Ammon's horn (tissue), 1 donor: ENCODE measurements at places on chromosomes 13 and 19.
A peak's percentile ranks its signal among the peaks of the same experiment; 100 is the strongest.

GRCh38 chr13:110836605-110836903, 78.3 kb downstream of the ANKRD10 start:
- DNase-seq: no peak

- DNase-seq: no peak
Measured at GRCh38 chr19:31538879-31539278, 189.6 kb upstream of the TSHZ3 start.

DNA sequence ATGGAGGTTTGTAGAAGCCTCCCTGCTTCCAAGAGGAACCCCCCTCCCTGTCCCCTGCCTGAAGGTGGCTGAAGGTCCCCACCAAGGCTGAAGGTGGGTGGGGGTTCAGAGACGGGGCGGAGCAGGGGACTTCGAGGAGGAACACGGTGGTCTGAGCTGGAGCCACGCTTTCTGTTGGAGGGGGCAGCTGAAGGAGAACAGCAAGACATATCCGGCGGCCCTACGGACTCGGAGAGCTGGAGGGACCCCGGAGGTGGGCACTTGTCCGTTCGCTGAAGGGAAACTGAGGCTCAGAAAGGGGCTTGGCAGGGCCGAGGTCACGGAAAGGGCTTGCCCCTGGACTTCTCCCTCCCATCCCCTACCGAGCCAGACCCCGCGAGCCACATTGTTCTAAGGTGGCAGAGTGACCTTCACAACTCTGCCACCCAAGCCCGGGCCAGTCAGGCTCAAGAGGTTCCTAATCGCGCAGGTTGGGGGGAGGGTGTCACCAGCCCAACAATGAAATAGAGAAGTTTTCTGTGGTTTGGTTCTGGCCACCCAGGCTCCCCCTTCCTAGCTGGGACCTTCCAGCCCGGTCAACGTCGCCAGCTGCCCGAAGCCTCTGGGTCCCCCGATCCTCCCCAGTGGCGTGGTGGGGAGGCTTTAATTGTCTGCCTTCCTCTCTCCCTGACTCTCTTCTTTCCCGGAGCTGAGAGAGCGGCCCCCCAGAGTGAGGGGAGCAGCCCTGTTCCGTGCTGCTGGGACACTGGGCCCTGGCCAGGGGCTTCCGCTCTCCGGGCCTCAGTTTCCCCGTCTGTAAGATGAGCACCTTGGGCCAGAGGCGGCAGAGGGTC, 15.5 kb upstream of the KCNN1 start:
- no peak for DNase-seq

DNA sequence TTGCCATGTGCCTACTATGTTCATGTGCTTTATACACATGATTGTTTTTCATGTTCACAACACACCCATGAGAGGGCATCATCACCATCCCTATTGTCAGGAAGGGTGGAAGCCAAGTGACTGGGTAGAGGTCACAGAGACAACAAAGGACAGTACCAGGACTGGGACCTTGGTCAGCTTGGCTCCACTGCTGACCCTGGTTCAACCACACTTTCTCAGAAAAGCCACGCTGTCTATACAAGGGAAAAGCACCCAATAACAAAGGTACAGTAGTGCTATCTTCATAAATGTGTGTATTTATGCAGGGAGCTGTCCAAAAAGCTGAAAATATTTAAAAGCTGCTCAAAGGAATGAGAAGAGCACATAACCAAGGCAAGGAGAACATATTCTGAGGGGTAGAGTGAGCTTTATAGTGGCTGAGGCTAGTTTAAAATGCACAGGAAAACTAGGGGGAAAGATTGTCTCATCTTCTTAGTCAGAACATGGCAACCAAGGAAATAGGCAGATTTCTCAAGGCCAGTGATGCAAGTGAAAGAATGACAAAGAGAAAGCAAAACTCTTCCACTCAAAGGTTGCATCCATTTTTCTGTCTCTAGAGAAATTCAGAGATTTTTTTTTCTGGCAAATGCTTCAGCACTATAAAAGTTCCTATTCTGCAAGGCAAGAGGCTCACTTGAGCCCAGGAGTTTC, 415.0 kb downstream of the FOXO1 start:
- no peak for DNase-seq

DNA sequence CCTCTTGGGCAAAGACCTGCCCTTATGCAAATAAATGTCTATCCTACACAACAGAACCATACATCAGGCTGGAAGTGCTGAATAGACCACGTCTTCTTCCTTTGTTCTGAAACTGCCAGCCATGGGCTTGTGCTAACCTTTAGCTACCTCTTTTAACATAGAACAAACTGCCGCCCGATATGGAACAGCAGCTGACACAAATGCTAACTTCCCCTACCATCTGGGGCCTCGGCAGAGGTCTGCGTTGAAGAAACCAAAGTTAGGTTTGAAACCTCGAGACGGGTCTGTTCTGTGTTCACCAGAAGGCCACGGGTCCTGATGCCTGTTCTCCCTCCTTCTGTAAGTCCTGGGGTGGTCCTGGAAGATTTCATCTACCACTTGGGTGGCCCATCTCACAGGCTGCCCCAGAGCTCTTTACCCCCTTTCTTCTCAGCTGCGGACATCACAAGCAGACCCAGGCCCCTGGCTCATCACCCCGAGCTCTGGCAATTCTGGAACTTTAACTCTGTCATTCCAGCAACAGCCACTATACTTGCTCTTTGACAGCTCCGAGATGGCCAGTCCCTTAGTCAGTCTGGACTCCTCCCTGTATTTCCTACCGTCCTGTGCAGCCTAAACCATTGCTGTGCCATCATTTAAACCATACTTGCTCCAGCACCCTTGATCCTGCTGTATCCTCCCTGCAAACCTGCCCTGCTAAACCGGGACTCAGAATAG, 146.7 kb downstream of the USP12 start:
- no peak for DNase-seq

DNA sequence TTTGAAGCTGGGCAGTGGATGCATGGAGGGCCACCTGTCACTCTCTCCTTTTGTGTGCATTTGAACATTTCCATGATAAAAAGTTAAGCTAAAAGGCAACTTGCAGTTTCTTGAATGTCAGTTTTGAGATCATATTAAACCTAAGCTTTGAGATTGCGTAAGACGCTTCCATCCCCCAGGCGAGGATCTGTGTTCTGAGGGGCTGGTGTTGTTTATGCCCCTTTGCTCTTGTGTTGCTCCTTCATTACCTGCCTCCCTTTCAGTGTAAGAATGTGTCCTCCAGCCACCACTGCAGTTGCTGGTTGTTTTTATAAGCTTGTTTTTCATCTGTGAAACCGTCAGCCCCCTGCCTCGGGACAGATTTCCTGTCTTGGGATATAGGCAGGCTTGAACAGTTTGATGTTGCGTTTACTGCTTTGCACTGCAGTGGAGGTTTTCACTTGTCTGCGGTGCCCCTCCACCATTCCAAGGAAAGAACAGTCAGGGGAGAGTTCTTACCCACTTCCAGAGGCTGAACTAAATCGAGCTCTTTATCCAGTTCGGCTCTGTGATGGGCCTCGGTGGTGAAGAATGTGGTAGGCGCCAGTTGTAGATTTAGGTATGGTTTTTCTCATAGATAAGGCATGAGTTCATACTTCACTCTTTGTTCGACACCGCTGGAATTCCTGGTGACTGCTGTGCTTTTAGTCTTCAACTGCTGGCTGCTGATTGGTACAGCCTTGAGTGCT, 96.8 kb downstream of the ARHGEF7 start:
- DNase-seq: no peak

GRCh38 chr13:74669149-74669548, 534.9 kb upstream of the KLF12 start:
- DNase-seq: no peak

GRCh38 chr13:42011601-42012350, 36.7 kb upstream of the DGKH start:
- DNase-seq: no peak

- no peak for DNase-seq
Measured at GRCh38 chr19:32642771-32643170, 32.2 kb downstream of the ANKRD27 start.

- DNase-seq: no peak
Measured at GRCh38 chr13:50526661-50527071, 316.8 kb downstream of the DLEU7 start.

- no peak for DNase-seq
Measured at GRCh38 chr13:60893801-60894200, 496.8 kb downstream of the TDRD3 start.

DNA sequence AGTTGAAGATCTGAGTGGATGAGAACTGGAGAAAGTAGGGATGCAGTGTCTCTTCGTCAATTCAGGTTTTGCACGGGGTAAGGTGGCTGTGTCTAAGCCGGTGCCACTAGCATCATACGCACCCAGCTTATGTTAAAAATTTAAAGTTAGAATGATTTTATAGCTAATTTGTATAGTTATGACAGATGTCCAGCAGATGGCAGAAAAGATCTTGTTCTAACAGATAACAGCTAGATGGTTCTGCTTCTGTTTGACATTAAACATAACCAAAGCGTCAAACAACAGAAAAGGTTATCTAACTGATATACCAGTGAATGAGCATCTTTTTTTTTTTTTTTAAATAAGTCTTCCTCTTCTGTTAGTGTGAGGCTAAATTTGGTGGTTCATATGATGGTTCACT, 18.8 kb upstream of the EDDM13 start:
- DNase-seq: peak; percentile 76

DNA sequence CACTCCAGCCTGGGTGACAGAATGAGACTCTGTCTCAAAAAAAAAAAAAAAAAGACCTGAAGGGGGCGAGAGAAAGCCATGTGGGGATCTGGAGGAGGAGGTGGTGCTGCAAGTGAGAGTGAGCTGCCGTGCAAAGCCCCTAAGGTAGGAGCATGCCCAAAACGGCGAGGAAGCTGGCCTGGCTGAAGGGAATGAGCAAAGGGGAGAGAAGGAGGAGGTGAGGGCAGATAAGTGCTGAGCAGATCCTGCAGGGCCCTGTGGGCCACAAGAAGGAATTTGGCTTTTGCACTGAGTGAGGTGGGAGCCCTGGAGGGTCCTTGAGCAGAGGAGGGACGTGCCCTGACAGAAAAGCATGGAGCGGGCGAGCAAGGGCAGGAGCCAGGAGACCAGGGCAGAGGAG, 19.4 kb upstream of the ADGRE5 start:
- DNase-seq: no peak

GRCh38 chr19:35164418-35164817, 9.9 kb downstream of the FXYD5 start:
- DNase-seq: no peak

- DNase-seq: no peak
Measured at GRCh38 chr19:28428663-28429348, 784.1 kb downstream of the UQCRFS1 start.

- DNase-seq: no peak
Measured at GRCh38 chr13:69856331-69856730, 251.3 kb upstream of the ATXN8OS start.

DNA sequence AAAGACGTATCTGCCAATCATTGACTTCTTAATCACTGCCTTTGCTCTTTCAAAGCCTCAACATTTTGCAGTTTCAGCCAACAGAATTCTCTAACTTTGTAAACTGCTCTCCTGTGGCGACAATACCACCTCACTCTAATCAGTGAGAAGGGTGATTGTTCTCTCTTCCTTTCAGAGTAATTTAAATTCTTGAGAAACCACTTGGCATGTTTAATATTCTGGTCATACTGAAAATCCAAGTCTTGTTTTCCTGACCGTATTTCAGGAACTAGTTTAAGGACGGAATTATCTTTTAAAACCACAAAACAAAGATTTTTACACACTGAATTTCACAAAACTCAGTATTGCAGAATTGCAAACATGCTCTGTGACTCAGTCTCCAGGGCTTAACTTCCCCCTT, 5.2 kb upstream of the CDC16 start:
- DNase-seq: no peak

DNA sequence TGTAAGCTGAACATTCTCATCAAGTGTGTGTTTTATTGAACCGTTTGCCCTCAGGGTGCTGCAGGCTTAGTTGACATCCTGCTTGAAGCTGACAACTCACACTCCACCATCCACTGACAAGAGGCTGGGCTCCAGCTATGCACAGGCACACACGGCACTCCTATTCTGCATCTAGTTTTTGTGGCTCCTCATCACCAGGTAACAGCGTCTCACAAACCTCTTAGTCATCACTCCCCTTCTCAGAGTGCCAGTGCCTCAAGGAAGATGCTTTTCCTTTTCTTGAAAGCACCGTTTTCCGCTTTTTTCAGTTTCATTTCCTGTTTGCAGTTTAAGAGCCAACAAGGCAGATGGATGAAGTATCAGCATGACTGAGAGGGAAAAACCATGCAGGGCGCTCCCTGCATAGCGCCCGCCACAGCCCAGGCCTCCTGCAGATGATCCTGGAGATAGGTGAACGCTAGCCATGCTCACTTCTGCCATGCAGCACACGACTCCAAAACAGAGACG, 491.2 kb downstream of the COG6 start:
- no peak for DNase-seq

- no peak for DNase-seq
Measured at GRCh38 chr19:49120868-49121267, 1.5 kb downstream of the PPFIA3 start.

GRCh38 chr13:36242761-36243160, 28.4 kb upstream of the SOHLH2 start:
- no peak for DNase-seq

GRCh38 chr13:110197026-110197425, 109.9 kb downstream of the COL4A1 start:
- no peak for DNase-seq
